ENCODE measurements at places on chromosomes 13 and 19. TPM values are rescaled to one million over a fixed set of nuclear protein-coding genes. Genes with fewer than 3 reads are reported as not detected.

- no peaks in the 10 kb centered on the region for H3K36me3 ChIP-seq
- H3K27me3 ChIP-seq: no peaks in the 10 kb centered on the region
- H3K27ac ChIP-seq: no peak overlapping the region
- H3K4me3 ChIP-seq: no peak overlapping the region
Observed at GRCh38 chr13:43487461-43487860, 299.3 kb downstream of the ENOX1 start.

DNA sequence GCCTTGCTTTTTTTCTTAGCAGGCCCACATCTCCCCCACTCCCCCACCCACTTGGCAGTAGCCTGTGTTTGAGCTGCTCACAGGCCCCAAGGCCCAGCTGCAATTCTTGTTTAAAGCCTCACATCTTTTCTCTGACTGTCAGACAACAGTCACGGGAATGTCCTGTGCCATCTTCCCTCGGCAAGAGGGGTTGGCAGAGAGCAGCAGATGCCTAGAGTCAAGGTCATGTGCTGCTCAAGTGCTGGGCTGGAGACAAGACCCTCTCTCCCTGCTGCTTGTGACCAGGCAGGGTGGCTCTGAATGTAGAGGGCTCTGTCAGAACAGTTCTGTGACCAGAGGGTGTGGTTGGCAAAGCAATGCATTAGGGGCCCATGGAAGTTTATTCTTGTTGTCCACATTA lies 47.4 kb downstream of the BBC3 start:
- H3K4me3 ChIP-seq: no peak overlapping the region
- H3K36me3 ChIP-seq: peaks cover 3% of the 10 kb centered on the region
- H3K27ac ChIP-seq: no peak overlapping the region
- no peak for DNase-seq
- H3K4me1 ChIP-seq: peaks cover 22% of the 10 kb centered on the region

DNA sequence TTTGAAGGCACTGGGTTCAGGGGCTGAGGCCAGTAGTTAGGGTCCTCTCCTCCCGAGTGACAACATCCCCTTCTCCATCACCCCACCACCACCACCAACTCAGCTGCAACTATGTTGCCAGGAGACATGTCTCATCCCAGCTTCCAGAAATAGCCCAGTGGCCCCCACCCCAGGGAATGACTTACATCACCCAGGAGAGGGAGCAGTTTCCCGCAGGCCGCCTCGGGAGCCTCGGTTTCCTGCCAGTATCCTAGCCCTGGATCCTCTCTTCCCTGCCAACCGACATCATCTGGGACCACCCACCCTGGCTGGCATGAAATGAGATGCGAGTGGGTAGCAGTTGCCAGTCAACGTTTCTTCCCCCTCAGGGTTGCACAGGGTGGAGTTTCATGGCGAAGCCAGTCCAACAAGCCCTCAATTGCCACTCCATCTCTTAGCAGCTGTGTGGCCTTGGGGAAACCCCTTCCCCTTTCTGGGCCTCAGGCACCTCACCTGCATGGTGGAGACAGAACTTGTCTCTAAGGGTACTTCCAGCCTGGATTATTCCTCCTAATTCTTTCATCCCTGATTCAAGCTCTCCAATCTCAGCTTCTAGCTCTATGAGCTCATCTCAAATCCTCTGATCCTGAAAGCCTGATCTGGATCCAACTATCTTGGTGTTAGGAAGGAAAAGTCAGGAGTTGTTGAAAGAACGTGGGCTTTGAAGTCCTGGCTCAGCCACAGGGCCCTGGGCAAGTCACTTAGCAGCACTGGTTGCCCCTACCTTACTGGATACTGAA lies 3.9 kb upstream of the GSK3A start:
- H3K4me3 ChIP-seq: no peak overlapping the region
- H3K27me3 ChIP-seq: no peaks in the 10 kb centered on the region
- H3K4me1 ChIP-seq: peaks cover 31% of the 10 kb centered on the region
- peak; percentile 74 for DNase-seq
- peak overlapping the region; percentile 61 for H3K27ac ChIP-seq
- peaks cover 10% of the 10 kb centered on the region for H3K36me3 ChIP-seq

- H3K4me1 ChIP-seq: peaks cover 10% of the 10 kb centered on the region
- H3K27ac ChIP-seq: no peak overlapping the region
- peak; percentile 16 for DNase-seq
- no peak overlapping the region for H3K4me3 ChIP-seq
- H3K27me3 ChIP-seq: no peaks in the 10 kb centered on the region
- peaks cover 11% of the 10 kb centered on the region for H3K36me3 ChIP-seq
Observed at GRCh38 chr13:95156208-95156607, 145.0 kb downstream of the ABCC4 start.

GRCh38 chr19:31940396-31940795 lies 405.0 kb upstream of the ZNF507 start:
- DNase-seq: no peak
- no peak overlapping the region for H3K4me3 ChIP-seq
- no peak overlapping the region for H3K27ac ChIP-seq
- H3K27me3 ChIP-seq: no peaks in the 10 kb centered on the region
- H3K36me3 ChIP-seq: no peaks in the 10 kb centered on the region

DNA sequence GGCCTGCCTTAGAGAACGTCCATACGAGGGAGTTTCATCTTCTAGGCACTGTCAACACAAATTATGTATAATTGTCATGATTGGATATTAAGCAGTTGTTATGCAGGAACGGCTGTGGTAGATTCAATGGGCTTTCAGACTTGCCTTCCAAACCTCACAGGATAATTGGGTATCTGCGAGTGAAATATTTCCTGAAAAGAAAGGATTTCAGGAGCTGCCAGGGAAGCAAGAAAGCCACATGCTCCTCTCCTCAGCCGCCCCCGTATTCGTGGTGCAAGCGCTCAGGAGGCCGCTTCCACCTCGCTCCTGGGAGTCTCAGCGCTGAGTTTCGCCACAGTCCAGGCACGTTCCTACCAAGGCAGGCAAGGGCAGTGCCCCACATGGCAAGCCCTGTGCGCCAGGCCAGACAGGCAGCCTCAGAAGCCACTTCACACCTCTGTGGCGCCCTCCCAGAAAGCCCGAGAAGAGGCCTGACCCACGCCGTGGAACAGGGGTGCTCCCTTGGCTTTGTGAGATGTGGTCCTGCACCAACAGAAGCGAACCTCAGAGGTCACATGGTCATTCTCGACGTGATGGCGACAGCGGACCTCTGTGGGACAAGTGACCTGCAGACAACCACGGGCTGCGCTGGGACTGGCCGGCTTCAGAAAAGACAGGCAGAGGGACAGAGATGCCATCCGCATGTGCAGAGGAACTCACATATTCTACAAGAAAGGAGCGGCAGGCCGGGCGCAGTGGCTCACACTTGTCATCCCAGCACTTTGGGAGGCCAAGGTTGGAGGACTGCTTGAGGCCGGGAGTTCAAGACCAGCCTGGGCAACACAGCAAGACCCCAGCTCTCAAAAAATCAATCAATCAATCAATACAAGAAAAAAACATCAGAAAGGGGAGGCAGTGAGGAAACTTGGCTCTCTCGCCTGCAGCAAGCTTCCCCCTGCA lies 41.4 kb downstream of the CEBPG start:
- H3K27ac ChIP-seq: peak overlapping the region; percentile 76
- H3K27me3 ChIP-seq: no peaks in the 10 kb centered on the region

DNA sequence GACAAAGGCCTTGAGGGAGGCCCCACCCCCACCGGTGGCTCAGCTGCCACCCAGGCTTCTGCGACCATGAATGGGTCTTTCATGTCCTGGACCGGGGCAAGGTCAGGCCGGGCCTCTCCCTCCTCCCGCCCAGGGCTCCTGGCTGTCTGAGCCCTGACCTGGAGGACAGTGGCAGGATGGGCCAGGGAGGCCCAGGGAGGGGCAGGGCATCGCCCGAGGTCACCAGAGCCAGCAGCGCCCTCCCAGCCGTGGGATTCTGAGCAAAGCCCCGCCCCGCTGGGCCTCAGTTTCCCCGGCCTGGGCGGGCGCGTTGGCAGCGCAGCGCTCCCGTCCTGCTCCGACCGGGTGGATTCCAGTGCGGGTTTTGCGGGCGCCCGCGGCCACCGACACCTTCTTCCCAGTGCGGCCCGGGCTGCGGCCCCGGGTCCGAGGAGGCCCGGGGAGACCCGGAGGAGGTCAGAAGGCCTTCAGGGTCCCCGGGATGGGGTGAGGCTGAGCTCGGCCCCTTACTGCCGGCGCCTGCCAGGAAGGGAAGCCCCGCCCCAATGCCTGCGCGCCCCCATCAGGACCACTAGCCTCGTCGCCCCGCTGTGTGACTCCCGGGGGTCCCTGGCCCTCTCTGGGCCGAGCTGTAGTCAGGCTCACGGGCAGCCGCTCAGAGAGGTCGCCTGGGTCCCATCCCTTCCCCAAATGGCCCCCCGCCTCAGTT lies 24.6 kb upstream of the SEMA6B start:
- peaks cover 22% of the 10 kb centered on the region for H3K27me3 ChIP-seq
- H3K36me3 ChIP-seq: no peaks in the 10 kb centered on the region
- no peaks in the 10 kb centered on the region for H3K4me1 ChIP-seq
- peak overlapping the region; percentile 50 for H3K4me3 ChIP-seq
- H3K27ac ChIP-seq: no peak overlapping the region
- peak; percentile 87 for DNase-seq

GRCh38 chr13:108225440-108225839 lies 7.2 kb downstream of the ABHD13 start:
- H3K36me3 ChIP-seq: peaks cover 13% of the 10 kb centered on the region
- H3K27ac ChIP-seq: peak overlapping the region; percentile 89
- peaks cover 18% of the 10 kb centered on the region for H3K4me1 ChIP-seq
- no peaks in the 10 kb centered on the region for H3K27me3 ChIP-seq
- DNase-seq: no peak

DNA sequence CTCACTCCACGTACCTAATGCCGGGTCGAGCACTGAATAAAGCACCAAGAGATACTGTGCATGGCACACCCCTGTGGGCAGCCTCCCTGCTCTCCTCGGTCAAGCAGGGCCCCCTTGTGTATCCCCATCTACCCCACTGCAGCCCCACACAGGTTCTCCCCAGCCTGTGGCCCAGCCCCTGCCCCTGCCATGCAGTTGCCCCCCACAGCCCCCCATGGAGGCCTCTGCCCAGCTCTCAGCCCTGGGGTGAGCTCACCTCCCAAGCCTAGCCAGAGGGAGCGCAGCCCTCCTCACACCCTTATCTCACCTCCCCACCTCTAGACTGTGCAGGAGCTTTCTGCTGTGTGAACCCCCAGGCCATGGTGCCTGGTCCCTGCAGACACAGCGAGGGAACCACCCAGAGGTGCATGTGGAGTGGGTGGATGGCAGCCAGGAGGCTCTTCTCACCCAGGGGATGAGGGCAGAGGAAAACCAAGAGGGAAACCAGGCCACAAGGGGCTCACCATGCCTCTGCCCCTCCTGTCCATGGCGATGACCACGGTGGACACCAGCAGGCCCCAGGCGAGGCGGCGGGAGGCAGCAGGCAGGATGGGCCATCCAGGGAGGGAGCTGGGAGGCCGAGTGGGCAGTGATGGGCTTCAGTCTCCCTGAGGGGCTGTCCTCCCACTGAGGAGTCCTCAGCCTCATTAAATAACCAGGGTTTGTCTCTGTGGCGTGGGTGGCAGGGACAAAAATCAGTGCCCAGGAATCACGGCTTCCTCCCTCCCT lies 83.2 kb downstream of the ANKRD10 start:
- no peaks in the 10 kb centered on the region for H3K27me3 ChIP-seq
- H3K27ac ChIP-seq: no peak overlapping the region
- H3K4me3 ChIP-seq: no peak overlapping the region
- no peak for DNase-seq
- H3K36me3 ChIP-seq: no peaks in the 10 kb centered on the region
- H3K4me1 ChIP-seq: no peaks in the 10 kb centered on the region

- no peaks in the 10 kb centered on the region for H3K36me3 ChIP-seq
- H3K27ac ChIP-seq: no peak overlapping the region
- H3K4me1 ChIP-seq: peaks cover 29% of the 10 kb centered on the region
- no peak overlapping the region for H3K4me3 ChIP-seq
- H3K27me3 ChIP-seq: no peaks in the 10 kb centered on the region
Observed at GRCh38 chr19:33879818-33880575, 83.3 kb downstream of the KCTD15 start.

GRCh38 chr13:102928941-102929675 lies 83.3 kb downstream of the ERCC5 start:
- no peak overlapping the region for H3K27ac ChIP-seq
- H3K4me3 ChIP-seq: no peak overlapping the region
- no peaks in the 10 kb centered on the region for H3K36me3 ChIP-seq
- no peaks in the 10 kb centered on the region for H3K4me1 ChIP-seq
- no peak for DNase-seq

DNA sequence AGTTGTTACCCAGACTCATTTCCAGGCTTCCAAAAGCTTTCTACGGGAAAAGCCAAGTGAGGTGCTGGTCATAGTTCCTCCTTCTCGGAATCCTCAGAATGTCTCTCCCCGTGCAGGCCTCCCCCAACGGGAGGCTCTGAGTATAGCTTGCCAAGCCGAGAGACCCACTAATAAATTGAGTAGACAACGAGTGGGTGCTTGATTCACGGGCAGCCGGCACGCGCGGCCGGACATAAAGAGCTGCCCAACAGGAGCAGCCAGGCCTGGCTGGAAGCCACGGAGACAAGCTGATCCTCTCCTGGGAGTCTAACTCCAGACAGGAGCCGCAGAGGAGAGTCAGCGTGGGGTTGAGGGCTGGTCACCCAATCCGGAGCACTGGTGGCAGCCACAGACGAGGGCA lies 43.4 kb upstream of the MEDAG start:
- no peak overlapping the region for H3K27ac ChIP-seq
- no peaks in the 10 kb centered on the region for H3K36me3 ChIP-seq
- no peak for DNase-seq
- no peaks in the 10 kb centered on the region for H3K27me3 ChIP-seq

GRCh38 chr13:48158915-48159314 lies 64.0 kb upstream of the MED4 start:
- H3K4me3 ChIP-seq: no peak overlapping the region
- no peaks in the 10 kb centered on the region for H3K36me3 ChIP-seq
- no peak for DNase-seq
- H3K27me3 ChIP-seq: no peaks in the 10 kb centered on the region

GRCh38 chr13:99321709-99322108 lies 14.5 kb upstream of the GPR183 start:
- H3K4me1 ChIP-seq: peaks cover 37% of the 10 kb centered on the region
- H3K4me3 ChIP-seq: no peak overlapping the region
- peaks cover 4% of the 10 kb centered on the region for H3K36me3 ChIP-seq
- H3K27ac ChIP-seq: peak overlapping the region; percentile 55
- no peak for DNase-seq

GRCh38 chr13:29551214-29551613 lies 44.3 kb downstream of the SLC7A1 start:
- no peak overlapping the region for H3K27ac ChIP-seq
- peaks cover 38% of the 10 kb centered on the region for H3K36me3 ChIP-seq
- H3K4me1 ChIP-seq: peaks cover 6% of the 10 kb centered on the region
- H3K27me3 ChIP-seq: no peaks in the 10 kb centered on the region

GRCh38 chr19:45645631-45646344 lies 6.6 kb upstream of the EML2 start:
- peak overlapping the region; percentile 59 for H3K27ac ChIP-seq
- no peaks in the 10 kb centered on the region for H3K27me3 ChIP-seq
- H3K36me3 ChIP-seq: no peaks in the 10 kb centered on the region

The PNMA8B gene
- polyA plus RNA-seq: 0.63 TPM

The APOC4 gene
- not detected for polyA plus RNA-seq

The SHANK1 gene
- 0.28 TPM for polyA plus RNA-seq

The TMEM145 gene
- polyA plus RNA-seq: 0.37 TPM

The PGLYRP1 gene
- not detected for polyA plus RNA-seq

The PSG4 gene
- 175 TPM for polyA plus RNA-seq

The GPC5 gene
- polyA plus RNA-seq: 0.26 TPM

The PCP2 gene
- not detected for polyA plus RNA-seq

Measured in SK-N-SH (cell line).